ENCODE measurements at places on chromosomes 11 and 22. TPM values are rescaled to one million over a fixed set of nuclear protein-coding genes. Genes with fewer than 3 reads are reported as not detected.

The NXPE2 gene
- not detected for total RNA-seq

The TAF10 gene
- total RNA-seq: 156 TPM

The OR8K5 gene
- total RNA-seq: not detected

The ZP1 gene
- not detected for total RNA-seq

The SYCE3 gene
- 1.9 TPM for total RNA-seq

The OR4A16 gene
- total RNA-seq: not detected

The PANX3 gene
- total RNA-seq: not detected
